Mesendoderm (in vitro differentiated cells): ENCODE measurements at places on chromosomes 11 and 22.

DNA sequence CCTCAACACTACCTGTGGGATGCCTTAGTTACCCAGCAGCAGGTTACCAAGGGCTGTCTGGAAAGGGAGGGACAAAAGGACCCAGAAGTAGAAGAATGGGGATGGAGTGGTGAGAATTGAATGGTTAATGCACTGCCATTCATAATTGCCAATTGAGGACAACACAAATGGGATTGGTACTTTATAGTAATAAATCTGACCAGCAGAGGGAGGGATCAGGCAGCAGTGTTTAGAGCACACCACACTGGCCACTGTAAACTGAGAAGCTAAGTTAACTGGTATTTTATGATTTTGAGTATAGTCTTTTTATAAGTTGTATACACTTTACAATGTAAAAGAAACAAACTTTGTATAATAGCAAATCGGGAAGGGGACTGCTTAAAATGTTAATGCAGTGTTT is 10.7 kb downstream of the TBRG1 start:
- DNase-seq, result no peak

DNA sequence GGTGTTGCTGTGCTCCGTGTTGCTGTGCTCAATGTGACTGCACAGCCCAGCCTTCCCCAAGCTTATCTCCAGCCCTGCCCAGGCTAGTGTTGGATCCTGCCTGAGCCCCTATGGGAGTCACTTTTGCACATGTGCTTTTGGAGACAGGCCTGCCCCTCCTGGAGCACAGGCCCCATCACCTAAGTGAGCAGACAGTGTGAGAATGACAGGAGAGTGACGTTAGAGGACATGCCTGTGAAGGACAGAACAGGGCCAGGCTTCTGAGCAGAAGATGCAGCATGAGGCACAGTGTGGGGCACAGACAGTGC is 36.6 kb upstream of the SUSD2 start:
- no peak for DNase-seq

- no peak for DNase-seq
Measured at GRCh38 chr11:14237444-14237961, 121.5 kb downstream of the RRAS2 start.

DNA sequence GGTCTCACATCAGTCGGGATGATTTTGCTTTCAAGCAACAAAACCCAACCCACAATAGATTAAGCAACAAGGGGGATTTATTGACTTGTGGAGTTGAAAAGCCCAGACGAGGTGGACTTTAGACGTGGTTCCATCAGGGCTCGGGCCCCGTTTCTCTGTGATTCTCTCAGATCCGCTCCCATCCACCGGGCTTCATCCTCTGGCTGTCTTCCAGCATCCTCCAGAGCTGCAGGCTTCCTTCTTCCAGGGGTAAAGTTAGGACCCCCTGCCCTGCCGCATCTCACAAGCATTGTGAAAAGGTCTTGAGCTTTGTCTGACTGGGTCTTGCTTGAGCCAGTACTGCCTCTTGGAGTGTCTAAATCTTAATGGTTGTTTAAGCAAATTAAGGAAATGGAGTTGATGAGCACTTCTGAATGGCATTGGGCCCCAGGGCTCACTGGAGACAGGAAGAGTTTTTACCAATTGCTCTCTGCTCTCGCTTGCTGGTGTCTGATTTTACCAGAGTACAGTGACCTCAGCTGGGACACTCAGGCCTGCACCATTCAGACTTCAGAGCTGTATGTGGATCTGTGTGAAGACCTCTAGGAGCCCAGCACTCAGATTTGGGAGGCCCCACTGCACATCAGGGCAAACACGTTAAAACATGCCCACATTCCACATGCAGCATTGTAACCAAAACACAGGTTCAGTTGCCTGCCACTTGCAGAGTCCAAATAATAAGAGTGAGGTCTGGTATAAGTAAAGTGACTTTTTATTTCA is 13.5 kb upstream of the FTH1 start:
- no peak for DNase-seq
